ENCODE measurements at places on chromosomes 11 and 22.

GRCh38 chr11:46693597-46694012, 6.8 kb downstream of the ARHGAP1 start:
- DNase-seq, result no peak

DNA sequence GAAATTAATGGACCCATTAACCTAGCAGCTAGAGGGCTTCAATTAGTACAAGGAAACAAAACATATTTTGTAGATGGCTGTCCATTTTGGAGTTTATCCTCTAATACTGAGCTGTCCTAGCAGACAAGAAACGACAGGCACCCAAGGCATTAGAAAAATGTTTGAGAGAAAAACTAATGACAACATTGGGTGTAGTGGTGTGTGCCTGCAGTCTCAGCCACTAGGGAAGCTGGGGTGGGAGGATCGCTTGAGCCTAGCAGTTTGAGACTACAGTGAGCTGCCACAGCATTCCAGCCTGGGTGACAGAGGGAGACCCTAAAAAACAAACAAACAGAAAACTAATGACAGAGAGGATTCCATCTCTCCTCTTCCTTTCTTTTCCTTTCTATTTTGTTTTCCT, 1.5 kb downstream of the A4GALT start:
- peak; percentile 19 for DNase-seq

- DNase-seq, result no peak
Measured at GRCh38 chr22:42425337-42425988, 6.7 kb downstream of the NFAM1 start.

DNA sequence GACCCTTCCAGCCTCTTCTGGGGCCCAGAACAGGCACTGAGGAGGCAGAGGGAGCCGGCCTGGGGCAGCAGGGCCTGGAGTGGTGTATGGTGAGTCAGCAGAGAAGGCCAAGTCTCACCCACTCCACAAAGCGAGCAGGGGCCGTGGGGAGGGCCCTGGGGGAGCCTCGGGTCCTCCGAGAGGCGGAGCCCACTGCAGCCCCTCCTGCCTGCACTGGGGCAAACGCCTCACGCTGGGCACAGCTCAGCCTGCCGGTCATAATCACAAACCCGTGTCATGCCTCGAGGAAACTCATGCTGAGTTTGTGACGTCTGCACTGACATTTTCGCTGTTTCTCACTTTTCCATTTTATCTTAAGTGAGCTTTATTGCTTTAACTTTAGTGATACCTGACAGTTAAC, 38.4 kb downstream of the TOLLIP start:
- no peak for DNase-seq

- DNase-seq, result no peak
Measured at GRCh38 chr11:31301549-31302510, 67.7 kb downstream of the DCDC1 start.

DNA sequence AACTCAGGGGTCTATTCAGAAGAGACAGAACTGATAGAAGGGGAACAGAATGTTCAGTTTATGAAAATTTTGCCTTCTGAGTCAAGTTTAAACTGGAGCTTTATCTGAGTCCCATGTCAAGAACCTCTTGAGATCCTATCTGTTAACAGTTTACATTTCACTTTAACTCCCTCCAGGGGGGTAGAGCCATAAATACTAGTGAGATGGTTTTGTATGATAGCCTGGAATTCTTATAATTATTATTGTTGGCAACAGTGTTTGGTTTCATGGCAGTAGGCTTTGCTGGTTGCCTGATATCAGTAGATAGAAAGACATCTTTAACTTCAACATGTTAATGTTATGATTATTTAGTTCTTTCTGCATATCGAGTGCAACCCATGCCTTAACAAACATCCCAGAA, 498.5 kb downstream of the INSC start:
- DNase-seq, result no peak

- DNase-seq, result peak; percentile 9
Measured at GRCh38 chr22:49869845-49870712, 16.4 kb downstream of the ZBED4 start.

All from OCI-M1 (cell line).